ENCODE measurements at places on chromosomes 6 and 20.

- DNase-seq: no peak
These were observed 420.4 kb upstream of the ID4 start for GRCh38 chr6:19416811-19417210.

DNA sequence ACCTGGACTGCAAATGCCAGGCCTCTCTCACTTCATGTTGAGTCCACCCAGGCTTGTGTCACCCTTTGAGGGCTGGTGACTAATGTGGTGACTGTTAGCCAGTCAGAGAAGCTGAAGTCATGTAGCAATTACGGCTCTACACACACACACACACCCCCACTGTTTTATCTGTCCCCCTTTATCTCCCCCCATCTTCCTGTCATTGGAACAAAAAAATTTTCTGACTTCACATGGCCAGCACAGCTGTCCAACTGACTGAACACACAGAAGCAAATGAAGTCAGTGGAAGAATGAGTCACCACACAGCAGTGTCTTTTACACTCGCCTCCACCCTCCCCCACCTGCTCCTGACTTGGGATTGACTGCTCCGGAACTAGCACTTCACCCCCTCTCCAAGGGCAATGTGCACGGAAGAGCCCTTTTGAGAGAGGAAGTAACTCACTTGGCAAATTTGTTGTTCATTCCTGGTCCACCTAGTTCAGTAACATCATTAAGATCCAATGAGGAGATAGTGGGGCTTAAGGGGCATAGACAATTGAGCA, 198.0 kb downstream of the RNF144B start:
- DNase-seq: peak; percentile 88

DNA sequence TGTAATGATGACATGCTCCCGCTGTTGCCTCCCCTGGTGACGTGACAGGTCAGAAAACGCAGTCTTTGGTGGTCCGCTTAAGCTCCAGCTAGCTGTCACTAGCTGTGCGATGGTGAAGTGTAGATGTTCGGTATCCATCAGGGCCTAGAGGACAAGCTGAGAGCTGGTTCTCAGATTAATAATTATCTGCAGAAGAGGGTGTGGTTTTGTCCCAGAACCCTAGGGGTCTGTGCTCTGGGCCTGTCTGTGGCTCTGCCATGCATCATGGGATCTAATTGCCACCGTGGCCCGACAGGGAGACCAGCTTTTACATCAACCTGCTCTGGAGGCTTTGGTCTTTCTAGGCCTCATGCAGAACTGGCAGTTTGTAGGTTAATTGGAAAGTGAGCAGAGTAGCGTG, 34.1 kb downstream of the ERMARD start:
- DNase-seq: no peak

DNA sequence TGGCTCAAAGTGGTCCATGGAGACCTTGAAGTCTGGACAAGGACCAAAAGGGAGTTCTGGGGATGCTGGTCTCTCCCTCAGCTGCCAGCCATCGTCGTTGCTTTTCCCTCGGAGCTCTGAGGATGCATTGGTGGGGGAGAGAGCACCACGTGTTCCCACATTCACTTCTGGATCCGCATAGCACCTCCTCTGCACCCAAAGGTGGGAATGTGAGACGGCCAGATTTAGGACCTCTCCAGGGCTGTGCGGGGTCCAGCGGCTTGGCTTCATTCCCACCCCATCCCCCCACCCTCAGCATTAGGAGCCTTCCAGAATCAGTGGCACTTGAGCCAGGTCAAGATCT, 1.1 kb downstream of the EPB41L1 start:
- no peak for DNase-seq

- DNase-seq: no peak
These were observed 28.7 kb downstream of the COX4I2 start for GRCh38 chr20:31666258-31667042.

GRCh38 chr6:136108361-136108945, 141.7 kb downstream of the MTFR2 start:
- DNase-seq: no peak
